ENCODE measurements at places on chromosomes 16 and 17. TPM values are rescaled to one million over a fixed set of nuclear protein-coding genes. Genes with fewer than 3 reads are reported as not detected.

GRCh38 chr17:81137248-81137647, 28.1 kb upstream of the PVALEF start:
- no peaks in the 10 kb centered on the region for H3K4me1 ChIP-seq
- H3K27me3 ChIP-seq = no peaks in the 10 kb centered on the region
- no peak overlapping the region for H3K4me3 ChIP-seq
- DNase-seq = no peak

DNA sequence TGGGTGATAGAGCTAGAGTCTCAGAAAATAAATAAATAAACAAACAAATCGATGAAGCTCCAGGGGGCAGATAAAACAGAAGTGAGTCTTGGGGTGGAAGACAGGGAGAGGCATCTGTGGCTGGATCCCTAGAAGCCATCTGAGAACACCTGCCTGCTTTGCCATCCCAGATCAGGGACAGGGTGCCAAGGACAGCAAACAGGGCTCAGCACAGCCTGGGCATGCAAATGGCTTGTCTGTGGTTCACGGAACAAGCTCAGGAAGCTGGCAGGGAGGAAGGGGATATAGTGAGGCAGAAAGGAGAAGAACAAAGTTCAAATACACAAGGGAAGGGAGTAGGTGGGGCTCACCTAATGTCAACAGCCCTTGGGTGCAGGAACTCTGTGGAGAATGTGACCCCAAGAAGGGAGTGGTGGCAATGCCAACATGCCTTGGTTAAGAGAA, 27.5 kb downstream of the TRIM25 start:
- H3K4me3 ChIP-seq = no peak overlapping the region
- DNase-seq = no peak
- peaks cover 53% of the 10 kb centered on the region for H3K36me3 ChIP-seq
- H3K4me1 ChIP-seq = no peaks in the 10 kb centered on the region
- H3K27me3 ChIP-seq = no peaks in the 10 kb centered on the region

GRCh38 chr16:84031556-84031955, 11.0 kb downstream of the SLC38A8 start:
- no peaks in the 10 kb centered on the region for H3K36me3 ChIP-seq
- H3K4me3 ChIP-seq = no peak overlapping the region
- H3K27me3 ChIP-seq = peaks cover 23% of the 10 kb centered on the region

- H3K4me1 ChIP-seq = no peaks in the 10 kb centered on the region
- DNase-seq = no peak
- no peak overlapping the region for H3K27ac ChIP-seq
- H3K27me3 ChIP-seq = peaks cover 20% of the 10 kb centered on the region
Observed at GRCh38 chr16:88170528-88170991, 212.2 kb upstream of the ZNF469 start.

DNA sequence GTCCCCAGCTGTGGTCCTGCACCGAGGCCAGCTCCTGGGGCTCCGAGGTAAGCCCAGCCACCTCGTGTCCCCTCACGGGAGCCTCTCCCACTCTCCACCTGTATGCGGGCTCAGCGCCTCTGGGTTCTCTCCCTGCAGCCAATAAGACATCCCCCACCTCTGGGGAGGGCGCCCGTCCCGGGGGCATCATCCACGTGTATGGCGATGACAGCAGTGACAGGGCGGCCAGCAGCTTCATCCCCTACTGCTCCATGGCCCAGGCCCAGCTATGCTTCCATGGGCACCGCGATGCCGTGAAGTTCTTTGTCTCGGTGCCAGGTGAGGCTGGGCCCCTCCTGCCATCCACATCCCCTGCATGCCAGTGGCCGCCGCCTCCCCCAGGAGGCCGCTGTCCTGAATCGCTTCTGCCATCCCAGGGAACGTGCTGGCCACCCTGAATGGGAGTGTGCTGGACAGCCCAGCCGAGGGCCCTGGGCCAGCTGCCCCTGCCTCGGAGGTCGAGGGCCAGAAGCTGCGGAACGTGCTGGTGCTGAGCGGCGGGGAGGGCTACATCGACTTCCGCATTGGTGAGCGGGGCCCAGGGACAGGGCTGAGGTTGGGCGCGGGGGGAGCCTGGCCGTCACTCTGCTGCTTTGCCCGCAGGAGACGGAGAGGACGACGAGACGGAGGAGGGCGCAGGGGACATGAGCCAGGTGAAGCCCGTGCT, 3.1 kb downstream of the NME3 start:
- H3K27ac ChIP-seq = no peak overlapping the region
- no peaks in the 10 kb centered on the region for H3K27me3 ChIP-seq
- no peak overlapping the region for H3K4me3 ChIP-seq
- peaks cover 7% of the 10 kb centered on the region for H3K4me1 ChIP-seq
- no peak for DNase-seq

- H3K27ac ChIP-seq = no peak overlapping the region
- no peaks in the 10 kb centered on the region for H3K27me3 ChIP-seq
- no peaks in the 10 kb centered on the region for H3K4me1 ChIP-seq
- no peaks in the 10 kb centered on the region for H3K36me3 ChIP-seq
- H3K4me3 ChIP-seq = no peak overlapping the region
- no peak for DNase-seq
Observed at GRCh38 chr16:85524365-85524629, 88.8 kb upstream of the GSE1 start.

DNA sequence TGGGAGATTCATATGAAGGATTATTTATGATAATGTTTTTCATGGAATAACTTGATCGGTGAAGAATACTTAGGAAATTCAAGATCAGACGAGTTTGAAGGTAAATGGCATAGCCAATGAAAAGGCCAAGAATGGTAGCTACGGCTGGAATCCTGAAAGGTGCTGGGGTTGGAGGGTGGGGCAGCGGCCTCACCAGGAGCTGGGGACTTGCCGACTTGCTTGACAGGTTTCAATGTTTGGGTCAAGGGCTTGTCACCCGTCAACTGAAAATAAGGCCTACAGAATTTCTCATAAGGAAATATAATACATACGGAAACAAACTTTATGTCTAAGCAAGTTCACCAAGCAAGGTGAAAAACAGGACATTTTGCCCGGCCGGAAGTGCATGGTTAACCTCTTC, 9.9 kb downstream of the CRYM start:
- H3K4me3 ChIP-seq = no peak overlapping the region
- no peak overlapping the region for H3K27ac ChIP-seq
- peaks cover 7% of the 10 kb centered on the region for H3K27me3 ChIP-seq
- no peaks in the 10 kb centered on the region for H3K36me3 ChIP-seq
- no peaks in the 10 kb centered on the region for H3K4me1 ChIP-seq

DNA sequence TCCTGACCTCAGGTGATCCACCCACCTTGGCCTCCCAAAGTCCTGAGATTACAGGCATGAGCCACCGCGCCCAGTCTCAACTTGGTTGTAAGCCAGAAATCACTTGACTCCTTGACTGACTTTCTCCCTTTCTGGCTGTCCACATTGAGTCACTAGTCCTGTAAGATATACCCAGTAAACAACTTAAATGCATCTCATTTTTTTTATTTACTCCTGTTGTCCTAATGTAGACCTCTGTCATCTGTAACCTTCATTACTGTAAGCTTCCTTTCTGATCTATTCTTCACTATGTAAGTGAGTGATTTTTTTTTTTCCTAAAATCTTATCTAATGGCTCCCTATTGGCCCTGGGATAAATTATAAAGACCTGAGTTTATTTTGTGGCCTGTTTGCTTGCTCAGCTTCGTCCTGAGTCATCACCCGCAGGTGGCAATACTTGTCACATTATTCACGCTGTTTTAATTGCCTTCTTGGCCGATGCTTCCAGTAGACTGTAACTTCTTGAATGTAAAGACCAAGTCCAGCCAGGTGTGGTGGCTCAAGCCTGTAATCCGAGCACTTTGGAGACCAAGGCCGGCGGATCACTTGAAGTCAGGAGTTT, 41.0 kb downstream of the PAFAH1B1 start:
- DNase-seq = peak; percentile 19
- H3K27ac ChIP-seq = peak overlapping the region; percentile 67
- H3K4me3 ChIP-seq = no peak overlapping the region
- peaks cover 28% of the 10 kb centered on the region for H3K36me3 ChIP-seq
- no peaks in the 10 kb centered on the region for H3K27me3 ChIP-seq
- H3K4me1 ChIP-seq = peaks cover 59% of the 10 kb centered on the region

DNA sequence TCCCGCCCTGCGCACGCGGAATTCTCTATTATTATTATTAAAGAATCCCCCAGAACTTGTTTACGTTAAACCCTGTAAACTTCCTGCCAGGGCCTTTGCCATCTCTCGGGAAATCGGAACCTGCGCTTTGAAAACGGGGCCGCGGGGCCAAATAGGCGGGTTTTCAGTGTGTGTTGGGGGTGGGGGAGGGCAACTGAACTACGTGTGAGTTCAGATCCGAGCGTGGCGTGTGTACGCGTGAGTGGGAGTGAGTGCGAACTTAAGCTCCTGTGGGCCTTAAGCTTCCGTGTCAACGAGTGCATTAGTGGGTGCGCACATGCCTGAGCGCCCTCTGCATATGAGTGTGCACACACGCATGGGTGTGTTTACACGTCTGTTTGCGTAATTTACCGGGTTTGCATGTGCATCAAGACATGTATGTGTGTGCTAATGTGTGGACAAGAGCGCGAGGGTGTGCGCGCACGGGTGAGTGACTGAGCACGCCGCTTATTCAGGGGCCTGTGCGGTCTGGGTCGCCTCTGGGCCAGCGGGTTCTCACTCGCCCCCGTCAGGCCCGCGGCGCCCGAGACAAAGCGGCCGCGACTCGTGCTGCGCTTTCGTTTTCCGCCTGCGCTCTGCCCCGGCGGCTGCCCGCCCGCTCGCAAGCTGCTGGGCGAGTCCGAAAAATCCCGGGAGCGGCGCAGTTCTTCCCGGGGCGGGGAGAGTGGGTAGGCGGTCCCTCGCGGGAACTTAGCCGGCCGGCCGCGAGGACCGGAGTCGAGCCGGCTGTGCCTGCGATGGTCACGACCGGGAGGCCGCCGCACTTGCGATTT, 1.2 kb upstream of the FOXF1 start:
- H3K27me3 ChIP-seq = peaks cover 61% of the 10 kb centered on the region
- no peaks in the 10 kb centered on the region for H3K36me3 ChIP-seq
- peak overlapping the region; percentile 0 for H3K27ac ChIP-seq
- peaks cover 32% of the 10 kb centered on the region for H3K4me1 ChIP-seq
- H3K4me3 ChIP-seq = peak overlapping the region; percentile 56

- no peaks in the 10 kb centered on the region for H3K4me1 ChIP-seq
- no peaks in the 10 kb centered on the region for H3K36me3 ChIP-seq
- H3K4me3 ChIP-seq = no peak overlapping the region
- no peak overlapping the region for H3K27ac ChIP-seq
- DNase-seq = no peak
- H3K27me3 ChIP-seq = no peaks in the 10 kb centered on the region
Observed at GRCh38 chr17:71315568-71315967, 805.3 kb upstream of the SOX9 start.

Gene XYLT1
- total RNA-seq = 6.2 TPM

Gene C17orf50
- not detected for total RNA-seq

Gene TIGD7
- total RNA-seq = 2.9 TPM

Gene CBX2
- 4.3 TPM for total RNA-seq

All from activated CD4-positive, alpha-beta T cell treated with anti-CD3 and anti-CD28 coated beads for 36 hours (primary cell).